Stimulated activated CD4-positive, alpha-beta T cell treated with anti-CD3 and anti-CD28 coated beads, Interleukin-4, amount 100 ng/mL, for 1 hour (primary cell): ENCODE measurements at places on chromosomes 16 and 17.

- DNase-seq: no peak
These were observed 5.2 kb downstream of the HSD17B2 start for GRCh38 chr16:82040296-82040695.

- peak; percentile 9 for DNase-seq
These were observed 472 bp downstream of the GALNS start for GRCh38 chr16:88856122-88856827.

DNA sequence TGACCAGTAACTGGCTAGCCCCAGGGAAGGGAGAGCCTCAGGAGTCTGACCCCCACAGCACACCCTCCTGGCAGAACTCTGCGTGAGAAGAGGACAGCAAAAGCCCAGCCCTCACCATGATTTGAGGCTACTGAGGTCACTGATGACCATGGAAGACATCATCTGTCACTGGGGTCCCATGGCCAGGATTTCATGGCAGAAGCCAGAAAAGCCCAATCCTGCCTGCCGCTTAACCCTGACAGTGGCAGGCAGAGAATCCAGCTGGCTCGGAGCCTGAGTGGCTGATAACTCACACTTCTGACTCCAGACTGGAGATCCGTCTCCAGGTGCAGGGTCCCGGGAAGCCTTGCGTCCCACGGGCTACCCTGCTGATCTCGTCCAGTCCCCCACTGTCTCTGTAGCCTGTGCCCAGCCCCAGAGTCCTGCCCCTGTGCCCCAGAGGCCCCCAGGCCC, 17.5 kb downstream of the GRIN2C start:
- DNase-seq: no peak

DNA sequence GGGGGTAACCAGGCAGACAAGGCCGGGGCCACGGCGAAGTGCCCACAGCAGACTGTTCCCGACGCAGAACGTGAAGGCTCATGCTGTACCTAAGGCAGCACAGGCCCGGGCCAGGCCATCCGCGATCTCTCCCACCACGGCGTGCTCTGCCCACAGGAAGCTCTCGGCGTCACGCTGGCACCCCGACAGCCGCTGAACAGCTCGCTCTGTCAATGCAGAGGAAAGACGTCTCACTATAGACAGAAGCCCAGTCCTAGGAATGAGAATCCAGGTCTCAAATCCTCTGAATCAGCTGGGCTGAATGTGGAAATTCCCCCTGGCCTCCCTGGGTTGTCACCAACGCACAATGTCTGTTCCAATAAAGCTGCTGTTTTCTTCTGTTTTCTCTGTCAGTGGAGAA, 21.4 kb downstream of the SERPINF1 start:
- DNase-seq: no peak

DNA sequence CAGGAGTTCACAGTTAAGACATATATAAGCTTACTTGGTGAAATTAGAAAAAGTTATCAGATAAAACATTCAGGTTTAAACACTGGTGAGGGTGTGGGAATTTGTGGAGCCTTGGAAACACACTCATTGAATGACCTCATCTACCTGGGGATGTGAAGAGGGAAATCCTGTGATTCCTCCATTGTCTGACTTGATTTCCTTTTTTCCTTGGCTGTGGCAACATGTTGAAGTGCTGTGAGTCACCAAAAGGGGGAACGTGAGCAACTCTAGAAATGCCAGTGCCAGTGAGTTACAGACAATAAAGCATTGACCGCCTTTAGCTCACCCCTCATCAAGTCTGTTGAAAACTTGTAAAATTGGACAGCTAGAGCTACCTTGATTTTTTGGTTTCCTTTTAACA, 1.8 kb downstream of the HMOX2 start:
- no peak for DNase-seq

GRCh38 chr17:77501101-77501566, 360.4 kb downstream of the SEC14L1 start:
- peak; percentile 54 for DNase-seq

DNA sequence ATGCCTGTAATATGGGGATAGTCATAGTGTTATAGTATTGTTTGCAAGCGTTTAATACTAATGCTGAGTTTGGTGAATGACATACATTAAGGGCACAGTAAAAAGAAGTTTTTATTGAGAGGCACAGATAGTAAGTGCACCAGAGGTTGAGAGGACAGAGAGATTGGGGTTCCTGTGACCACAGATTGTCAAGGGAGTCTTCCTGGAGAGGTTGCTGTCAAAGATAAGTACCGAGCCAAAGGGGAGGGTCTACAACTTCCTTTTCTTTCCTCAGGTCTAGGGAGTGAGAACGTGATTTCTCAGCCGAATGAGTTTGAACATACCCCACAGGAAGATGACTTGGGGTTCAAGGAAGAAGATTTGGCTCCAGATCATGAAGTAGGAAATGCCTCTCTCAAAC, 1.8 kb downstream of the ZNF48 start:
- DNase-seq: no peak

- no peak for DNase-seq
These were observed 10.5 kb downstream of the CDK5RAP3 start for GRCh38 chr17:47981462-47981861.

DNA sequence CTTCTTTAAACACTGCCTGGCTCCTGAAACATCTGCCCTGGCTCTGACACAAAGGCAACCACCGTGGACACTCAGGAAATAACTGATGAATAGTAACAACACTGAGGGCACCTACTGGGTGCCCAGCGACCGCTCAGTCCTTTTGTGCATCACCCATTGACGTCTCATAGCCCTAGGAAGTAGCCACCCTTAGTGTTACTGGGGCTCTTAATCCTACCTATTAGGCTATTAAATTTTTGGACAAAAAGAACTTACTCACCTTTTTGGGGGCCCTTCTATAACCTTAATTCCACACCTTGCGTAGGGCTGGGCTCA, 11.7 kb downstream of the PPL start:
- no peak for DNase-seq
